Vagina (tissue), 2 donors: ENCODE measurements at places on chromosomes 6 and 20.
A peak's percentile ranks its signal among the peaks of the same experiment; 100 is the strongest.

- no peak for DNase-seq
- no peaks in the 10 kb centered on the region for H3K4me1 ChIP-seq
- H3K27ac ChIP-seq, result no peak overlapping the region
These were observed 80.6 kb upstream of the MBOAT1 start for GRCh38 chr6:20292905-20293304.

GRCh38 chr20:25016471-25016870 is 23.9 kb upstream of the APMAP start:
- no peaks in the 10 kb centered on the region for H3K27me3 ChIP-seq
- DNase-seq, result no peak
- no peaks in the 10 kb centered on the region for H3K36me3 ChIP-seq
- peaks cover 28% of the 10 kb centered on the region for H3K4me1 ChIP-seq
- H3K27ac ChIP-seq, result no peak overlapping the region

DNA sequence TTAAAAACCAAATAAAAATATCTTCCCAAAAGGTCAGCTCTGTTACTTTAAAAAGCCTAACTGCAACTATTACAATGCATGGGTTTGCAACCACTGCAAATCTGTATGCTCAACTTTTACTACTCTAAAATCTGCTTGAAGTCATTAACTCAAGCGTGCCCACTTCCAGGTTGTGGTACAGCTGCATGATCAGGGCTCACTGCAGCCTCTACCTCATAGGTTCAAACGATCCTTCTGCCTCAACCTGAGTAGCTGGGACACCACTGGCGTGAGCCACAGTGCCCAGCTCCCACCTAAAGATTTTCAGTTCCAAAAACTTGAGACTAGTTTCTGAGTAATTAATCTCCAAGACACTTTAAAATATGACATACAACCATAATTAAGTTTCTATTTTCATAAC is 8.2 kb downstream of the DIDO1 start:
- H3K4me3 ChIP-seq, result no peak overlapping the region
- no peaks in the 10 kb centered on the region for H3K36me3 ChIP-seq
- no peak for DNase-seq
- H3K27ac ChIP-seq, result no peak overlapping the region
- H3K27me3 ChIP-seq, result no peaks in the 10 kb centered on the region

GRCh38 chr20:32325706-32326503 is 32.2 kb upstream of the ASXL1 start:
- peaks cover 5% of the 10 kb centered on the region for H3K36me3 ChIP-seq
- DNase-seq, result no peak
- no peaks in the 10 kb centered on the region for H3K27me3 ChIP-seq

- H3K4me1 ChIP-seq, result no peaks in the 10 kb centered on the region
- H3K4me3 ChIP-seq, result no peak overlapping the region
- DNase-seq, result no peak
- H3K27ac ChIP-seq, result no peak overlapping the region
- H3K27me3 ChIP-seq, result no peaks in the 10 kb centered on the region
These were observed 71.9 kb upstream of the CNR1 start for GRCh38 chr6:88238065-88238464.

DNA sequence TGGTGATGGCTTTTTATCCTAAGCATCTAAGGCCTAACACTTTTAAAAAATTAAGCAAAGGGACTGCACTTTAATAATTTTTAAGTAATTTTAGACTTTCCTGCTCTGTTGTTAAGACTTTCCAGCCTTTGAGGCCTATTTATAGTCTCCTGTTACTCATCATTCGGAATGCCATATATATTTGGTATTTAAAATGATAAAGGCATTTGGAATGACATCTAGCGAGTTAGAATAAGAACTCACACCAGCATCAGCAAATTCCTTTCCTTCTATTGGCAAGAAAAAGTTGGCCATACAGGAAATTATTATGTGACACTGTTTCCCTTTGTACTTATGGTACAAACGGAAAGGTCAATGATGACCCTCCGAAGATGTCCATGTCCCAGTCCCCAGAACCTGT is 88.1 kb upstream of the STMND1 start:
- H3K27me3 ChIP-seq, result no peaks in the 10 kb centered on the region
- H3K27ac ChIP-seq, result no peak overlapping the region
- no peaks in the 10 kb centered on the region for H3K36me3 ChIP-seq
- H3K4me3 ChIP-seq, result no peak overlapping the region
- no peaks in the 10 kb centered on the region for H3K4me1 ChIP-seq
- no peak for DNase-seq

- no peaks in the 10 kb centered on the region for H3K27me3 ChIP-seq
- H3K36me3 ChIP-seq, result peaks cover 5% of the 10 kb centered on the region
These were observed 5.6 kb upstream of the SLC17A9 start for GRCh38 chr20:62946918-62947317.

GRCh38 chr6:143559051-143559660 is 47.6 kb upstream of the FUCA2 start:
- DNase-seq, result no peak
- H3K27me3 ChIP-seq, result no peaks in the 10 kb centered on the region
- no peaks in the 10 kb centered on the region for H3K36me3 ChIP-seq
- H3K4me3 ChIP-seq, result no peak overlapping the region
- H3K27ac ChIP-seq, result no peak overlapping the region
- peaks cover 7% of the 10 kb centered on the region for H3K4me1 ChIP-seq

DNA sequence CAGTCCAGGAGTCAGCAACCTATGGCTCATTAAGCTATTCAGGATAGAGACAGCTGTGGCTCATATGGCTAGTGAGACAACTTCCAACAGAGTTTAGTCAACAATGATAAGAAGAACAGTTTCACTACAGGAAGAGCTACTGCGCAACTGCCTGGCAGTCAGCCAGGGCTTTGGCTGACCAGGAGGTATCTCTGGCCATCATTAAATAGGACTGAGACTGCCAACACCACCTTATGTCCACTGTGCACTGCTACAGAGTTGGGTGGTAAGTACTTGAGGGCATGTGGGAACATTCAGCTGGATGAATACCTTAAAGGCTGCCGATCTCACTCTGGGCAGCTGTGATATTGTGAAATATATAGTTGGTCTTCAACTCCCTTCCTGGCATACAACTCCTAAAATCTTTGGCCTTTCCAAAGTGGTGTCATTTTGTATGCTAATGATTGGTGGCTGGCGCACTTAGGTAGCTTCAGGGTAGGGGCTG is 52.2 kb upstream of the FAM83C start:
- peaks cover 34% of the 10 kb centered on the region for H3K36me3 ChIP-seq
- DNase-seq, result no peak
- H3K27me3 ChIP-seq, result no peaks in the 10 kb centered on the region
- H3K4me3 ChIP-seq, result no peak overlapping the region

DNA sequence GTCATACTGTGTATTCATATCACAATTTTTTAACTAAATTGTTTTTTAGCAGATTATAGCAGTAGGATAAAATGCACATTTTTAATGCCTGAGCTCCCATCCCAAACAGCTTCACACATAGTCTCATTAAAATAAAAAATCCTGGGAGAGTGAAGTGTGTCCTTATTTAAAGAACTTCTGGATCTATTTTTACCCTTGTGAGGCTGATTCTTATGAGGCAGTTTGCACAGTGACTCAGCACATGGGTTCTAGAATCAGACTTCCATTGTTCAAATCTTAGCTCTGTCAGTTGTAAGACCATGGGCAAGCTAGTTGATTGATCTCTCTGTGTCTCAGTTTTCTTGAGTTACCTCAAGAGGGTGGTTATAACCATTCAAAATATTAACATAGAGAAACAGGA is 72.3 kb downstream of the MACROD2 start:
- no peaks in the 10 kb centered on the region for H3K36me3 ChIP-seq
- H3K4me1 ChIP-seq, result no peaks in the 10 kb centered on the region
- H3K27ac ChIP-seq, result no peak overlapping the region
- no peaks in the 10 kb centered on the region for H3K27me3 ChIP-seq
- DNase-seq, result no peak
- H3K4me3 ChIP-seq, result no peak overlapping the region

GRCh38 chr6:43969158-43969981 is 157.9 kb downstream of the MRPL14 start:
- H3K4me1 ChIP-seq, result peaks cover 28% of the 10 kb centered on the region
- no peaks in the 10 kb centered on the region for H3K36me3 ChIP-seq
- H3K27me3 ChIP-seq, result no peaks in the 10 kb centered on the region

GRCh38 chr6:113924312-113924723 is 46.6 kb downstream of the HDAC2 start:
- DNase-seq, result no peak
- no peaks in the 10 kb centered on the region for H3K36me3 ChIP-seq
- no peak overlapping the region for H3K27ac ChIP-seq
- no peaks in the 10 kb centered on the region for H3K27me3 ChIP-seq
- H3K4me1 ChIP-seq, result peaks cover 9% of the 10 kb centered on the region
- H3K4me3 ChIP-seq, result no peak overlapping the region

GRCh38 chr6:145241039-145241438 is 494.3 kb downstream of the EPM2A start:
- peaks cover 6% of the 10 kb centered on the region for H3K4me1 ChIP-seq
- no peaks in the 10 kb centered on the region for H3K27me3 ChIP-seq
- no peaks in the 10 kb centered on the region for H3K36me3 ChIP-seq
- no peak for DNase-seq

- no peak overlapping the region for H3K4me3 ChIP-seq
- no peaks in the 10 kb centered on the region for H3K4me1 ChIP-seq
- H3K27ac ChIP-seq, result no peak overlapping the region
- no peaks in the 10 kb centered on the region for H3K36me3 ChIP-seq
These were observed 33.3 kb upstream of the EIF2S2 start for GRCh38 chr20:34145280-34145819.

DNA sequence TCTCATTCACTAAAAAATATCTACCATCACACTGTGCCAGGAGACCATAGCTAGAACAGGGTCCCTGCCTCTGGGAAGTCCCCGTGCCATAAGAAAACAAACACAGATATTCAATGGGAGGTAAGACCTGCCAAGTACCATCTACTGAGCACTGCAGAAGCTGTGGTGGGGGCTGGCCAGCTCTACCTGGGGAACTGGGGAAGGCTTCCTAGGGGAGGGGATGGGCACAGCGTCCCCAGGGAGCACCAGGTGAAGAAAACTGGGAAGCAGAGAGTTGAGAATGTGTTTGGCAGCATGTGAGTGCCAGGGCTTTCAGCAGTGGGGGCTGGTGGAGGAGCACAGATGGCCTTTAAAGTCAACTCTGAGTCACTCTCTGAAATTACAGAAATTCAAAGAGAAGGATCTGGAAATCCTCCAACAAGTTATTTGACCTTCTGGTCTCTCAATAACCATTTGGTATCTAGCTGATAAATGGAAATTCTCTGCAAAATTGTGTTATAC is 85.2 kb downstream of the SHLD1 start:
- no peak overlapping the region for H3K4me3 ChIP-seq
- peaks cover 13% of the 10 kb centered on the region for H3K4me1 ChIP-seq
- H3K27ac ChIP-seq, result no peak overlapping the region
- no peaks in the 10 kb centered on the region for H3K36me3 ChIP-seq

DNA sequence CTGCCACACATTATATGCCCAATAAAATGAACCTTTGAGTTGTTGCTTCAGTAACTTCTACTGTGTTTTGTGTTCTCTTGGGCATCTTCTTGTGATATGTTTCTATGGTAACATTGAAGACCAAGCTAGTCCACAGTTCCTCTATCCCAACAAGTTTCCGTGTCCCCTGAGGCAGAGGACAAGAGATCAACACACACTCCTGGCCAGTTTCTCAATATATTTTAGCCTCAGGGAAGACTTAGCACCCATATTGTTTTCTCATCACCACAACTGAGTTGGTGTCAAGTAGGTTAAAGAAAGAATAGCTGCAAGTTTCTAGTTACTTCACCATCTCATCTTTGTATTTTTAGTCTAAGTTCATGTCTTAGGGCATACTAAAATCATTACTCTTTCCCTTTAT is 277.5 kb downstream of the UST start:
- no peaks in the 10 kb centered on the region for H3K36me3 ChIP-seq
- no peak for DNase-seq
- H3K4me3 ChIP-seq, result no peak overlapping the region
- no peaks in the 10 kb centered on the region for H3K27me3 ChIP-seq
- H3K4me1 ChIP-seq, result peaks cover 10% of the 10 kb centered on the region
- no peak overlapping the region for H3K27ac ChIP-seq

GRCh38 chr20:7703551-7703961 is 236.7 kb downstream of the HAO1 start:
- H3K4me3 ChIP-seq, result no peak overlapping the region
- no peaks in the 10 kb centered on the region for H3K27me3 ChIP-seq
- no peaks in the 10 kb centered on the region for H3K4me1 ChIP-seq
- no peak overlapping the region for H3K27ac ChIP-seq
- no peak for DNase-seq

DNA sequence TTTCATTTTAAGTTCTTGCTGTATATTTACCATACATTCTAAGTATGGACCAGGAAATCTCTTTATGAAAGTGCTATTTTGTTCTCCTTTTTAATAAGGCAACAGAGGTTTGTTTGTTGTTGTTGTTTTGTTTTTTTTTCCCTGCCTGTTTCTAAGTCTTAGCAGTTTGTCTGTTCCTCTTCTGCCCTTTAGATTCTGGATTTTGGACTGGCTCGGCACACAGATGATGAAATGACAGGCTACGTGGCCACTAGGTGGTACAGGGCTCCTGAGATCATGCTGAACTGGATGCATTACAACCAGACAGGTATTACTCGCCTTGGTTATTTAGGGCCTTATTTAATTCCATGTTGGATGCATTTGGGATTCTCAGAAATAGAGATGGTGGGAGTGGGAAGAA is 48.0 kb downstream of the MAPK14 start:
- no peaks in the 10 kb centered on the region for H3K27me3 ChIP-seq
- H3K27ac ChIP-seq, result peak overlapping the region; percentile 19
- peaks cover 4% of the 10 kb centered on the region for H3K36me3 ChIP-seq

GRCh38 chr6:34718976-34719375 is 22.4 kb upstream of the ILRUN start:
- no peaks in the 10 kb centered on the region for H3K4me1 ChIP-seq
- H3K27me3 ChIP-seq, result no peaks in the 10 kb centered on the region
- H3K36me3 ChIP-seq, result no peaks in the 10 kb centered on the region
- H3K27ac ChIP-seq, result no peak overlapping the region

- DNase-seq, result no peak
- H3K27me3 ChIP-seq, result no peaks in the 10 kb centered on the region
- peaks cover 28% of the 10 kb centered on the region for H3K4me1 ChIP-seq
- H3K4me3 ChIP-seq, result no peak overlapping the region
- H3K36me3 ChIP-seq, result no peaks in the 10 kb centered on the region
These were observed 2.8 kb downstream of the POLH start for GRCh38 chr6:43578748-43579147.

- no peak overlapping the region for H3K4me3 ChIP-seq
- no peak for DNase-seq
- no peaks in the 10 kb centered on the region for H3K4me1 ChIP-seq
- no peaks in the 10 kb centered on the region for H3K36me3 ChIP-seq
- no peak overlapping the region for H3K27ac ChIP-seq
These were observed 109.5 kb upstream of the HSF2 start for GRCh38 chr6:122289762-122290539.

- no peaks in the 10 kb centered on the region for H3K27me3 ChIP-seq
- DNase-seq, result no peak
- no peak overlapping the region for H3K27ac ChIP-seq
- no peak overlapping the region for H3K4me3 ChIP-seq
- no peaks in the 10 kb centered on the region for H3K36me3 ChIP-seq
These were observed 3.9 kb upstream of the TIAM2 start for GRCh38 chr6:154991207-154991606.

- H3K27ac ChIP-seq, result no peak overlapping the region
- H3K27me3 ChIP-seq, result no peaks in the 10 kb centered on the region
- H3K4me3 ChIP-seq, result no peak overlapping the region
These were observed 862.7 kb upstream of the FLRT3 start for GRCh38 chr20:15200147-15200565.
